ENCODE measurements at places on chromosomes 3 and 15.

- DNase-seq, result peak; percentile 20
These were observed 32.7 kb downstream of the IQSEC1 start for GRCh38 chr3:13040361-13041074.

DNA sequence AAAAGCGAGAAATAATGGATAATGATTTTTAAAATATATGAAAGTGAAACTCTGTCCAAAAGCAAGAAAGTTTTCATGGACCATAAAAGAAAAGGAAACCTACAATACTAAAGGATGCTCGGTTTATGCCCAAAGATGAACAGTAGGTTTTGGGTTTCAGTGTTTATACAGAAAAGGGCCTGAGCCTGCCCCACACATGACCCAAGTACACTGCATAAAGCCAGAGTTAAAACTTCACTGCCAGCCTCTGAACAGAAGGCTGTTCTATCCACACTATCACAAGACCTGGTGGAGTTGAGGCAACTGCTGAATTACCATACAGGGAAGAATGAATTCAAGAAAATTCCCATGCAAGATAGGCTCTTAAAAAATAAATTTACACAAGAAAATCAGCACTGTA is 165.2 kb downstream of the MECOM start:
- DNase-seq, result no peak

DNA sequence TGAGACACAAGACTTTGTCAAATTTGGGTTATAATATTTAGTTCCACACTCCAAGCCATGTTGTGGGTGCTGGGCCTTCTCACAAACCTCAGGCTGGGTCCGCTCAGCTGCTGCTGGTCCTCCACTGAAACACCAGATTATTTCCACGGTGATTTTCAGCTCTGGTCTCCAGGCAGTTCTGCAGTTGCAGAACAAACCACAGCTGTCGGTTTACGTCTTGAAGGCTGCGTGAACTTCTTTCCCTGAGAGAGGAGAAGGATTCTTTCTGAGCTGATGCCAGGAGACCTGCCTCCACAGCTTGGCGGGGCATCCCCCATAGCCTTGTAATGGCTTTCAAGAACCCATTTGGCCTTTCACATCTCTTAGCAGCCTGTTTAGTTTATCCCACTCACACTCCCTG is 16.2 kb downstream of the GALNT15 start:
- no peak for DNase-seq

DNA sequence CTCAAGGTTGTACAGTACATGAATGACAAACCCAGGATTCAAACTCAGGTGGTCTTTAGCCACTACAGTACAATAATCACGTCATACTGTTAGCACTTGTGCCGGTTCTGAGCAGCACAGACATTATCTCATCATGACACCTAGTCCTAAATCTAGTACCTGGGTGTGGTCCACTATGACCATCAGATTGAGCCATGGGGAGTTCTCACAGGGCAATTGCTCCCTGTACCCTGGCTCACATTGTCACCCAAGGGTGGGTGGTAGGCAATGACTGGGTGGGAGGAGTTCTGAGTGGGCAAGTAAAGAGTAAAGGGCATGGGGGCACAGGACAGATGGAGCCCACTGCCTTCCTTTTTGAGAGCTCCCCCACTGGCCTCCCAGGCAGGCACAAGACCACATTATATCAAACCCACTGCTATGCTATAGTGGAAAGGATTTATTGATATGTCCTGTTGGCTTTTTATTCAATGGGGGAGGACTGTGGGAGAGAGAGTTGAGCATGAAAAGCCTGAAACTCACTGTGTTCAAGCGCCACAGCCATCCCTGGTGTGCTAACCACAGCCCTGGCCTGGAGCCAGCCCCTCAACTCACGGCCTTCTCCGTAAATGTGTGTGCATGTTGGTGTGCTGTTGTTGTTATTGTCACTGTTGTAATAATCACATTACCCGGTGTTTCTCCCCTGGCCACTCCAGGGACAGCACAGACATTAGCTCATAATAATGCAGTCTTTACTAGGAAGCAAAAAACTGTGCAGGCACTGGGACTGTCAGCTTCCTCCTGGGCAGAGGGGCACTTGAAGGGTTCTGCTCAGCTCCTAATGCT is 27.3 kb downstream of the ADCY5 start:
- DNase-seq, result no peak

DNA sequence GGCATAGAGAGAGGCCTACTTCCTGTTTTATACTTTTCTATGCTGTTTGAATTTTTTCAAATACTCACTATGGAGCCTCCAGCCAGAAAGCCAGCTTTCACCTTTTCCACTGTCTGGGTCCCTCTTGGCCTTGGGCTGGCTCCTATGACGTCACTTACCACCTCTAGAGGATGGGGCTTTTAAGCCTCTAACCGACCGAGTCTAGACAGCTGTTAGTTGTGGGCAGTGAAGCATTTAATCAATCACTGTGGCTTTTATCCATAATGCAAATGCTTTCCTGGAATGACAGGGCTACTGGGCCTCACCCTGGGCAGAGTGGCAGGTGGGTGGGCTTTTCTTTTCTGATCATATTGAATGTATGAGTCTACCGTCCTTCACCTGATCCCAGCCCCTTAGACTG is 61.9 kb downstream of the LRRK1 start:
- DNase-seq, result no peak

- DNase-seq, result no peak
These were observed 536.7 kb downstream of the SOX2 start for GRCh38 chr3:182248349-182248880.

- no peak for DNase-seq
These were observed 452 bp downstream of the BBX start for GRCh38 chr3:107523289-107523538.

DNA sequence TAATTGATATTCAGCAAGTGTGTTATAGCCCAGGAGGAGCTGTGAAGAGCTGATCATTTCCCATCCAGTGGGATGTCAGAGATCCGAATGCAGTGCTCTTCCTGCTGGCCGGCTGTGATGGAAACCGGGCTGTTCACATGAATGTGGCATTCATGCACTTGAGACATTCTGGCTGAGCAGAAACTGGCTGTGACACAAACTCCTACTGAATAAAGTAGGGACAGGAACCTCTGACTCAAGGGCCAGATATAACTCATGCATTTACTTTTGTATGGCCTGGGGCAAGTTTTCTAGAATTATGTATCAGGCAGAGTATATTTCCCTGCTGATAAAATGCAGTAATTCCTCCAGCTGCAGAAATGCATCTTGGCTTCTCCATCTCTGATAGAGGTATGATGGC is 83.4 kb upstream of the FAM3D start:
- no peak for DNase-seq

GRCh38 chr3:49636883-49637609 is 37.1 kb upstream of the APEH start:
- no peak for DNase-seq

DNA sequence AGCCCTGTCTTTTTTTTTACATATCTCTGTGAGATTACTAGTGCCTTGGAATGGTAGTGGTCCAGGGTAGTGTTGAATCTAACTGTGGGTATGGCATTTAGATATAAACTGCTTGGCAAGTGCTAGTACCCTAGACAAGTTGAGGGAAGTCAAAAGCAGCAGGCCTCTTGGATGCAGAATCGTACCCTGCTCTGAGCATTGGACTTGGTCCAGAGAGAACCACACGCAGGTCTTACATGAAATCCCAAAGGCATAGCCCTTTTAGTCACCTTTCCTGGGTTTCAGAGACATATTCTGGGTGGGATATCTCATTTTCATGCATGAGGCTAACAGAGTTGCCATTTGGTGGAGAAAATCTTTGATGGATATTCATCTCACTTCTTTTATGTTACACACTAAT is 641.4 kb downstream of the PDCD6IP start:
- DNase-seq, result no peak

DNA sequence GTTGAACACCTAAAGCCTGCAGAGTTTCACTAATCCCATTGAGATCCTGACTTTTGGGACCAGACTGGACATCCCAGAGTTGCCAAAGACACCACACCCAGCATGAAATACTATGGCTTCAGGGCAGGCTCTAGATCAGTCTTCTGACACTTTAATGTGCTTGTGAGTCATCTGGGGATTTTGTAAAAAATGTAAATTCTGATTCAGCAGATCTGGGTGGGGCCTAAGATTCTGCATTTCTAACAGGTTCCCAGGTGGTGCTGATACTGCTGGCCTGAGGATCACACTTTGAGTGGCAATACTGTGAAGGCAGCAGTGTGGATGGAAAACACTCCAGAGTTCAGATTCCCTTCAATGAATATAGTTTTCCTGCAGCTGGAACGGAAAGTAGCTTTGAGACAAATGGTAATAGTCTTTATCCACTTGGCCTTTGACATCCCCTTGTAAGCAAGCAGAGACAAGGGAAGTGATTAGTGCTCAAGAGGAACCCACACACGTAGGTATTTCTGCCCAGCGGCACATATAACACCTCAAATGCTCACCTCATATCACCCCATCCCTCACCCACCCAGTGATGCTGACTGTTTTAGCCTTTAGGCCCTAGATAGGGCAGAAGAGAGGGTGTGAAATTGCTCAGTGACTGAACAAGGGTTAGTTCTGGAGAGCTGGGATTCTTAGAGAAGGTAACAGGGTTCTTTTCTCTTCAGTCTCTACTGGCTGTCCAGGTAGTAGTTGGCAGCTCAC is 51.5 kb upstream of the GSK3B start:
- no peak for DNase-seq

DNA sequence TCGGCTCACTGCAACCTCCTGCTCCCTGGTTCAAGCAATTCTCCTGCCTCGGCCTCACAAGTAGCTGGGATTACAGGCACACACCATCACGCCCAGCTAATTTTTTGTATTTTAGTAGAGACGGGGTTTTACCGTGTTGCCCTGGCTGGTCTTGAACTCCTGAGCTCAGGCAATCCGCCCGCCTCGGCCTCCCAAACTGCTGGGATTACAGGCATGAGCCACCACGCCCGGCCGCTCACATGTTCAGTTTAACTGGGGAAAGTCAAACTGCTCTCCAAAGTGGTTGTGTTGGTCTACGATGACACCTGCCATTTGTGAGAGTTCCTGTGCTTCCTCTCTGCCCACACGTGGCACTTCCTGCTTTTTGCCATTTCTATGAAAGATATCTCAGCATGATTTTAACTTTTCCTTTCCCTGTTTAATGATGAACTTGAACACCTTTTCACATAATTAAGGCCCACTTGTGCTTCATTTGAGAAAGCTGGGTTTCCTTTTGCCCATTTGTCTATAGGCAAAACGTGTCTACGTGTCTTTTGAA is 877 bp upstream of the GP5 start:
- DNase-seq, result no peak

GRCh38 chr3:50154840-50155490 is at the start of gene SEMA3F:
TSS of gene SEMA3F (plus strand) at chr3:50155324. CDS start at chr3:50159623, 4,299 bp downstream.
- peak; percentile 10 for DNase-seq

Measured in stimulated activated CD8-positive, alpha-beta memory T cell treated with anti-CD3 and anti-CD28 coated beads, Interleukin-4, amount 100 ng/mL, for 1 hour (primary cell).